NCI-H774 (cell line): ENCODE measurements at places on chromosomes 3 and 15.

DNA sequence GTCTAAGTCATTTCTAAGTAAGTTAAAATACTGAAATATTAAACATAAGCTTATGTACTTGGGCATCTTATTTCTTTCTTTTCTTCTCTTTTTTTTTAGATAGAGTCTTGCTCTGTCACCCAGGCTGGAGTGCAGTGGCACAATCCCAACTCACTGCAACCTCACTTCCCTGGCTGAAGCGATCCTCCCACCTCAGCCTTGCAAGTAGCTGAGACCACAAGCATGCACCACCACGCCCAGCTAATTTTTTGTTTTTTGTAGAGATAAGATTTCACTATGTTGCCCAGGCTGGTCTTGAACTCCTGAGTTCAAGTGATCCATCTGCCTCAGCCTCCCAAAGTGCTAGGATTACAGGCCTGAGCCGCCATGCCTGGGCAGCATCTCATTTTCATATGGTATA lies 16.0 kb upstream of the ZNF710 start:
- no peak for DNase-seq

DNA sequence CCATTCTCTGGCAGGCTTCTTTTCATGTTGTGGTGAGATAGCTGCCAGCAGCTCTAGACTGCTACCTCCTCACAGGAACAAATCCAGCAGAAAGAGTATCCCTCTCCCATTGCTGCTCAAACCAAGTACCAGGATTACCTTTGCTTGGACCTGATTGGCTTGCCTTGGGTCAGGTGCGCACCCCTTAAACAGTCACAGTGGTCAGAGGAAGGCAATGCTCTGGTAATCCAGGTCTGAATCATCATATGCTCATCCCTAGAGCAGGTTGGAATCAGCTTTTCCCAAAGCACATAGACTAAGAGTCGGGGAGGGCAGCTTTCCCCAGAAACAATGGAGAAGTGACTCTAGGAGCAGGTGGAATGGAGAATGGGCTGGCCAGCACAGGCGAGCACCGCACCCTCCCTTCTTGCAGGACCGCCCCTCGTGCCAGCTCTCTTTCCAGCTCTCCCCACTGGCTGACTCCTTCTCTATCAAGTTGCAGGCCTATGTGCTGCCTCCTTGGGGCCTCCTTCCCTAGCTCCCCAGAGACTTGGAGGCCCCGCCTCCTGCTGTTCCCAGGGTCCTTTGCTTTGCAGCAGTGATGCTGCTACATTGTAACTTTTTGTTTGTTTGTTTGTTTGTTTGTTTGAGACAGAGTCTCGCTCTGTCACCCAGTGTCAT lies 29.9 kb upstream of the ADPGK start:
- DNase-seq = no peak

- DNase-seq = no peak
Observed at GRCh38 chr3:194485881-194486539, 792 bp downstream of the ATP13A3 start.

DNA sequence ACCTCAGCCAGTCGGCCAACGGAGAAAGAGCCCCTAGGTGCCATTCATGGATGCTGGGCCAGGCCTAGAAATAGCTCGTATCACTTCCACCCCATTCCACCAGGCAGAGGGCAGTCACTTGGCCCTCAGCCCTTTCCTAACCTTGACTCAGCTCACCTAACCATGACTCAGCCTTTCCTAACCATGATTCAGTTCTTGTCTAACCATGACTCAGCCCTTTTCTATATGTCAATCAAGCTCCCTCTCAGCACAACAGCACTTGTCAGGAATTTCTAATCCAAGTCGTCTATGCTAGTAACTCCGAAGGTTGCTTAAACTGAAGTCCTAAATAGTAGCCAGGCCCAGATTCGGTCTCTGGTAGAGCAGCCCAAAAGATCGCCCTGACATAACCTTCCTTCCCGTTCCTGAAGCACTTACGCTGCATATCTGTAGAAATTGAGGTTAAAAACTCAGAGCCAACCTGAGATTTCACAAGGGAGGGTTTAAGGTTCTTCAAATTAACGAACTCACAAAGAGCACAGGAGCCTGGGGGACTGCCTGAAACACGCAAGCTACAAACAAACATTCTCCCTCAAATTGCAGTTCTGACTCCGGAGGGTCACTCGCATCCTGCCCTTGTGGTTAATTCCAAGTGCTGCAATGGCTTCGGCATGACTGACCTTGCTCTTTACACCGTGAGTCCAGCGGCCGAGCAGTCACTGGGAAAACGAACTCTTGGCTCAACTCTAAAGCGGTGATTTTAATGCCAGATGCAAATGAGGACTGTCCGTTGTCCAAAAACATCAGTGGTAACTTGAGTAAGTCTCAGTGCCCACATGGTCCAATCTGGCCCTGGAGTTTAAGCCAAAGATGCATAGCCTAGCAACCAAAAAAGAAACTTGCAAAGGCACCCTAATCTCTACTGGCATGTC lies 99.9 kb downstream of the ADAMTS17 start:
- peak; percentile 7 for DNase-seq

GRCh38 chr15:52427804-52428203 lies 100.9 kb downstream of the MYO5A start:
- no peak for DNase-seq

DNA sequence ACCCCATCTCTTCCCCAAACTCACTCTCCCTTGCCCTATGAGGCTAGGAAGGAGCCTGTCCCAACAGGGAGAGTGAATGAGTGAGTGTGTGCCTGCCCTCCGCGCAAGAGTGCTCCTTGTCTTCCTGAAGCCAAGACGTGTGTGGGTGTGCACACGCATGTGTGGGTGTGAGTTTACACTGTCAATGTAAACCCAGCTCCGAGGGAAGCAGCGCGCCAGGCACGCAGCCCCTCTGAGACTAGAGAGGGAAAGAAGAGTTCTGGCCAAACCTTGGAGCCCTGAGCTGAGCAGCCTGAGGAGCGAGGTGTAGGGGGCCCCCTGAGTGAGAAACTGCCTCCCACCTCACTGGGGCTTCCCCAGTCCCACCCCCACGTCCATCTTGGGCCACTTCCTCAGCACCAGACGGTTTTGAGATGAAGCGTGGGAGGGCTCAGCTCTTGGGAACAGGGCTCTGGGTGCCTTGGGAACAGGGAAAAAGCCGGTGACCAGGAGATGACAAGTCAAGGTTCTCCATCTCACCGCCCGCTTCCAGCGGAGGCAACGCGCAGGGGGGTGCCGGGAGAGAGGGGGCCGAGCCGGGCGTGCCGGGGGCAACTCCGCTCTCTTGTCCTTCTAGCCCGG lies 5.1 kb downstream of the MECOM start:
- no peak for DNase-seq

DNA sequence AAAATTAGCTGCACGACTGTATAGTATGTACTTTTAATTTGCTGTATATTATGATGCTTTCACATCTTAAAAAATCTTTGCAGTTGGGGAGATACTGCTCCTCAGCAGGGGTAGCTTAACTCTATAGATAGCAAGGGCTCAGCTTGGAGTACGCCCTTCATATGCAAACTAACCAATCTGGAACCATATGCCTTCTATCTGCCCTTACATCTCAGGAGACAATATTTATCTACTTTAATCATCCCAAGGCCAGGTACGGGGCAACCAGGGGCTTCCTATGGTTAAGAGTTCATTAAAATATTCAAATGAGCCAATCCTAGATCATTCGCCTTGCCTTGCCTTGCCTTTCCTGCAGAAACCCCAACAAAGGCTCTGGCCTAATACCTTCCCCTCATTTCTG lies 204.1 kb upstream of the ZBTB20 start:
- no peak for DNase-seq
